ENCODE measurements at places on chromosomes 5 and 9.

- DNase-seq: no peak
Measured at GRCh38 chr5:78009937-78010527, 233.9 kb upstream of the TBCA start.

- no peak for DNase-seq
Measured at GRCh38 chr5:150499437-150499956, 8.4 kb upstream of the NDST1 start.

DNA sequence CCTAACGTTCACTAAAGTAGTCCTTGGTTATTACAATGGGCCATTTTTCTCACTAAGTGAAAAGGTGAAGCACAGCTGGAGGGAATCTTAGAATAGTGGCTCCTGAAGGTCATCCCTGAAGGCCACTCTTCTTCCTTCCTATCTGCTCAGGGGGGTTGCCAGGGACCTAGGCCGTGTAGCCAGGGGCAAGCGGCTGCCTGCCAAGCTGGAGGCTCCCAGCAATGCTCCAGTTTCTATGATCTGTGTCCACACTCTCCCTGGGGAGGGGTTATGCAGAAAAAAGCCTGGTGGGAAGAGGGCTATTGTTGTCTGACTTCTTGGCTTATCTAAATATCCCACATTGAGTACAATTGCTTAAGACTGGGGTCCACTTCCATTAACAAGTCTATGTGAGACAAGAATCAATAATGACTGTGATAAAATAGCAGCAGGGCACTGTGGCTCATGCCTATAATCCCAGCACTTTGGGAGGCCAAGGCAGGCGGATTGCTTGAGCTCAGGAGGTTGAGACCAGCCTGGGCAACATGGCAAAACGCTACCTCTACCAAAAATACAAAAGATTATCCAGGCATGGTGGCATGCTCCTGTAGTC is 3.8 kb downstream of the NMRK1 start:
- DNase-seq: no peak

GRCh38 chr9:121840838-121841760 is 189.7 kb downstream of the DAB2IP start:
- no peak for DNase-seq

DNA sequence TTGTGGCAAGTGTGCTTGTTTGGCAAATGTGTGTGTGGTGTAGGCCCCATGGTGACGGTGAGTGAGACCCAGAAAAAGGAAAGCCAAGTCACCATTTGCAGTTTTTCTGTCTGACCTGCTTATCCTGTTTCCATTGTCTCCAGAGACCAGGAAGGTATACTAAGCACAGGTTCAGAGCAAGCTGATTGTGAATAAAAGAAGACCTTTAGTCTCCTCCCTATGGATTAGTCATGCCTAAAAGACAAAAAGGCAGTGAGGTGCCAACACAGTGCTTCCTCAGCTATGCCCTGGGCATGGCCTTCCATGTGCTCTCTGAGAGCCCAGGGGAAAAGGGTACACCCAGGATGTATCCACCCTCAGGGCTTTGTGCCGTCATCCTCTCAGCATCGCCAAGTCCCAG is 49.2 kb upstream of the SHOC1 start:
- DNase-seq: no peak

GRCh38 chr9:34310215-34310614 is 18.9 kb downstream of the KIF24 start:
- DNase-seq: no peak

DNA sequence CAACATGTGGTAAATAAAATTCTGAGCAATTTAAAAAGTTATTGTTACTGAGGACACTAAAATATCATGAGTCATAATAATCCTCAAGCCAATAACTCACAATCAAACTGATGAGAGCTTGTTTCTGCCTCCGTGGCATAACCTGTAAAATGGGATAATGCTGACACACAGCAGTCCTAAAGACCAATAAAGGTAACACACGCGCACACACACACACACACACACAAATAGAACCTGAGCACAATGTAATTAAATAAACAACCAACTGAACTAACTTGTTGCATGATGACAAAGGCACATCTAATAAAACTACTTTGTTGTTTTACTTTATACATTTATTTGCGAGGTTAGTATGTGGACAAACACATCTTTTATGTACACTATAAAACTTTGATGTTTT is 358.2 kb downstream of the BNC2 start:
- DNase-seq: no peak

GRCh38 chr9:6673326-6674025 is 27.9 kb upstream of the GLDC start:
- DNase-seq: no peak

DNA sequence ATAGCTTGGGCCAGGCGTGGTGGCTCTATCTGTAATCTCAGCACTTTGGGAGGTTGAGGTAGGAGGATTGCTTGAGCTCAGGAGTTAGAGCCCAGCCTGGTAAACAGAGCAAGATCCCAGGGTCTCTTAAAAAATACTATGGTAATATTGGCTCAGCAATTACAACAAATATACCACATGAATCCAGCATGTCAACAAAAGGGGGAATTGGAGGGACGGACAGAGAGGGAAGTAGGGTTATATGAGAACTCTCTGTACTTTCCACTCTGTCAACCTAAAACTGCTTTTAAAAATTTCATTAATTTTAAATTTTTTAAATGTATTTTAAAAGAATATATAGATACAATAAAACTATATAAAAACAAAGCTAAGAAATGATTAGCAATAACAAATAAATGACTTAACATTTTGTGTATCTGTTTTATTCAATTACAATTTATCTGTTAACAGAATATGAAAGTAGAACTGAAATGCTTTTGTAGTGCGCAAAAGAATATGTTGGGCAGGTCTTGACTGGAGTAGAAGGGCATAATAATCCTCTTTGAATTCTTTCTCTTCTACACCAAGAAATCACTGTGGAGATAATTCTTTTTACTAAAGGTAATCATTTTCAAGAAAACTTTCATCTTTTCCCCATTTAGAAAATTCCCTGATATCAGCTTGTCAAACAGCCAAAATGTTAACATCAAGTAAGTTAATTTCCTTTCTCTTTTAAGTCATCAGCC is 12.9 kb upstream of the CDC42SE2 start:
- DNase-seq: no peak

Measured in nucleus accumbens (tissue), 56 donors.